BE2C (cell line): ENCODE measurements at places on chromosomes 1 and 21.

- no peak for DNase-seq
Observed at GRCh38 chr1:228472655-228473054, 14.5 kb upstream of the RNF187 start.

DNA sequence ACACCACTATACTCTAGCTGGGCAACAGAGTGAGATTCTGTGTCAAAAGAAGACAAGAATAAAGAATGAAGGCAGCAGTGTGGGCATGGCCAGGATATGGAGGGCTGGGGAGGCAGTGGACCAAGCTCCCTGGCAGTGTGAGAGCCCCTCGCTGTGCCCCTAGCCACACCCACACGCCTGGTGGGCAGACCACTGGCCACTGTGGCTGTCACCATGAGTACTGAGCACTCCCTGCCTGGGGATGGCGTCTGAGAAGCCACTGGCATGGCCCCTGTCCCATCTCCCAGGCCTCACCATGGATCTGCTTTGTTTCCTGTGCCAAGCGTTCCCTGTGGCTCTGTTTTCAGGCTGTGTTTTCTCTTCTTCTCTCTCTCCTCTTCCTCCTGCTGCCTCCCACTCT lies 51.7 kb downstream of the STUM start:
- no peak for DNase-seq

GRCh38 chr1:44263568-44264450 lies 50.5 kb downstream of the DMAP1 start:
- no peak for DNase-seq

DNA sequence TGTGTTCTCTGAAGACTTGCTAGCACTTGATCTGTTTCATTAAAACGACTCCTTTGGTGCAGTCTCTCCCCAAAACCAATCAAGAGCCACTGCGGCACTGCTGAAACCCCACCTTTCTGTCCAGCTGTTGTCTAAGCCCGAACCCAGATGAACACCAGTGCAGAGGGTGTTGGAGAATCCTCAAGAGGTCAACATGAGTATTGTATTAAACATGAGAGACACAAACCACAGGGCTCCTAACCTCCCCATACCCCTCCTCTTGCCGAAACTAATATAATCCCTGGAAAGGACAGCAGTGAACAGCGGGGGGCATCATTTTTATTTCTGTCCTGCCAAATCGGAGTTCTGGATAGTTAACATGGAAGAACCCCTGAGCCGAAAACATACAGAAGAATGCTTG lies 333.9 kb downstream of the CAMTA1 start:
- DNase-seq, result no peak
